Activated T-helper 17 cell treated with anti-CD3 and anti-CD28 coated beads, Interleukin-2, amount 50 U/mL, for 72 hours (primary cell): ENCODE measurements at places on chromosomes 7 and 10.

DNA sequence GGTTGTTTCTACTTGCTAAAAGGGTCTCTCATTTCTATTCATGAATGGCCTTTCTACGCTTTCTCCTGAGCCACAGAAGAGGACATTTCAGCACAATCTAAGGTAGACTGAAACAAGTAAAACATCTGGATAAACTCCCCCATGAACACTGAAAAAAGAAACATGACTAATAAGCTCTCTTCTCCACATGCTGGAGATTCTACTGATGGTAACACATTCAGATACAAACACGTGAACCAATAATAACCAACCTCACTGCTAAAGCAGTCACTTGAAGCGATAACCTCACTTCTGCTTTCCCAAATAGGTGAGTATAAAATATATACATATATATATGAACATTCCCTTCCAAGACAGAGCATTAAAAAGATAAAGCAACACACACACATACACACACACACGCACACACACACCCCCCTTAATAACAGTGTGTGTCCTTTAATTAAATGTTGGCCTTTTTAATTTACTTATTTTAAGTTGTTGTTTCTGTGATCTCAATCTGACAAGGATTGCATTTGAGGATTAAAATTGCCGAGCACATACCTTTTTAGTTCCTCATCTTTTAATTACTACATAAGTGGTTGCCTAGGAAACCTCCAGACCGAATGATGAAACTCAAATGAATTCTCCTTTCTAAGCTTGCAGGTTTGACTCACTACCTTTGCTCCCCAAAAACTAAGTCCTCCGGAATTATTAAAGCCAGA lies 292.4 kb upstream of the KLF14 start:
- no peaks in the 10 kb centered on the region for H3K27me3 ChIP-seq
- peaks cover 60% of the 10 kb centered on the region for H3K4me1 ChIP-seq
- H3K27ac ChIP-seq, result peak overlapping the region; percentile 95
- H3K36me3 ChIP-seq, result peaks cover 95% of the 10 kb centered on the region

- ATAC-seq, result peak; percentile 73
- H3K4me1 ChIP-seq, result peaks cover 36% of the 10 kb centered on the region
- H3K27ac ChIP-seq, result no peak overlapping the region
- H3K36me3 ChIP-seq, result no peaks in the 10 kb centered on the region
- H3K4me3 ChIP-seq, result peak overlapping the region; percentile 84
These were observed 409 bp downstream of the DNMBP start for GRCh38 chr10:100009283-100009792.

- no peak overlapping the region for H3K4me3 ChIP-seq
- H3K36me3 ChIP-seq, result no peaks in the 10 kb centered on the region
- peaks cover 21% of the 10 kb centered on the region for H3K27me3 ChIP-seq
- H3K27ac ChIP-seq, result no peak overlapping the region
These were observed 520.1 kb downstream of the KCNMA1 start for GRCh38 chr10:77117501-77117900.

DNA sequence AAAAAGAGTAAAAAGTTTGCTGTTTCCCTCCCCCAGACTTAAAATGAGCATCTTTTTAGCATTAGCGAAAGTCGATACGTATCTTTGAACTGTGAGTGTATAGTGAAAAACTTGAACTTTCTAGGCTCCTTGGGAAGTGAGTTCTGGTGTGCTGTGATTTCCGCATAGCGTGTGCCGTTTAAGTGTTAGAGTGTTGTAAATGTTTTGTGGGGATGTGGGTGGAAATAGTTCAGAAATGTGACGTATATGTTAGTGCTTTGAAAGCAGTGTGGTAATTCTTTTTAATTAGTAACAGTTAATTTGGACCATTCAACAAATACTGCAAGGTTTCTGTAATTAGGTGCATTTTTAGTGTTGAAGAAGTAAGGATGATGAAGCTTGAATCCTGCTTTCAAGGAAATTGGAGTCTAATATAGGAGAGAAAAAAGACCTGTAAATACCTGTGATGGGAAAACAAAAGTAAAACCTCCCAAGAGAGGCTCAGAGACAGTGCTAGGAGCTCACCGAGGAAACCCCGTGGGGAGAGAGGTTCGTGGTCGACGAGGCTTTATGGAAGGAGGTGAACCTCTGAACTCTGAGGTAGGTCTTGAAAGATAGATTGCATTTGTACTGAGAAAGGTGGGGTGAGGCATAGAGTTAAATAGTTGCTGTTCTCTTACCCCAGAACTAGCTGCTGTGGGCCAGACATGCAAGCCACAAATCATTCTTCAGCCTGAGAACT lies 40.8 kb downstream of the RBM33 start:
- H3K4me3 ChIP-seq, result peak overlapping the region; percentile 71
- ATAC-seq, result peak; percentile 65
- peaks cover 97% of the 10 kb centered on the region for H3K36me3 ChIP-seq
- peak overlapping the region; percentile 83 for H3K27ac ChIP-seq
- no peaks in the 10 kb centered on the region for H3K27me3 ChIP-seq

DNA sequence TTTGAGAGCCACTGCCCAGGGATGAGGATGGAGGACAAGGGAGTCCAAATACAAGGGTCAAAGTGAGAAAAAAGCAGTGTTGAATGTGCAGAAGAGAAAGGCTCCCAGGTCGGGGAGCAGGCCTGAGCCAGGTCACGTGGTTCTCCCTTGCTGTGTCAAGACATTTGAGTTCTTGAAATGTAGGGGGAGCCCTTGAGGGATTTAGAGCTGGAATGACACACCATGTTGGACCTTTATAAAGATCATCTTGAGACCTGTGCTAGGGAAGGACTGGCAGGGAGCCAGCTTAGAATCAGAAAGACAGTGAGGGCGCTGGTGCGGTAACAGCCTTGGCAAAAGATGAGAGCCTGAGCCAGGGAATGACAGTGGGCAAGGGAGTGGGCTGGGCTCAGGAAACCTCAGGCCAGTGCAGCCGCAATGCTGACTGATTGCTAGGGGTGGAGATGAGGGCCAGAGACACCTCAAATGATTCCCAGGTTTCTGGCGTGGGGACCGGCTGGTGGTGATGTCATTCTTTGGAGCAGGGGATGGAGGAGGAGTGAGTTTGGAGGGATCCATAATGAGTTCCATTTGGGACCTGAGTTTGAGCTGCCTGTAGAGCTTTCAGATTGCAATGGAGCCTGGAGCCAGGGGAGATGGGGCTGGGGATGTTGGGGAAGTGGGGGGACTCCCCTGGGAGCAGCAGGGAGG lies 120.1 kb downstream of the PTPN20 start:
- H3K27me3 ChIP-seq, result no peaks in the 10 kb centered on the region
- H3K4me3 ChIP-seq, result no peak overlapping the region
- no peaks in the 10 kb centered on the region for H3K36me3 ChIP-seq
- H3K4me1 ChIP-seq, result no peaks in the 10 kb centered on the region
- no peak overlapping the region for H3K27ac ChIP-seq

DNA sequence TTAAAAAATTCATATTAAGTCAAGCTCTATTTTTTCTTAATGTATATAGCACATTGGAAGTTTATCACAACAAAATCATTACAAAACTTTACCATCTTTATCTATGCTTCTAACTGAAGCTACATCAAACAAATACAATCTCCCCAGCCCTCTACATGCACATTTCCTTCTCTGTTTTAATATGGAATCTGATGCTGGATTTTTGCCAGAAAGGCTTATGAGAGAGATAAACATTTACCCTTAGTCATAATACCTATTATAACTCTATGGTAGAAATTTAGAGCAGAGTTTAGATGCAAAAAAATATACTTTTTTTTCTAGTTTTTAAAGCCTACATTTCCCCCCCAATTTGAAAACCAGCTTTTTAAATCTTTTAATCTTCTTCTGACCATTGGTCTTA lies 1198.6 kb downstream of the GATA3 start:
- no peak overlapping the region for H3K27ac ChIP-seq
- H3K4me3 ChIP-seq, result no peak overlapping the region
- H3K4me1 ChIP-seq, result no peaks in the 10 kb centered on the region
- peaks cover 41% of the 10 kb centered on the region for H3K27me3 ChIP-seq

DNA sequence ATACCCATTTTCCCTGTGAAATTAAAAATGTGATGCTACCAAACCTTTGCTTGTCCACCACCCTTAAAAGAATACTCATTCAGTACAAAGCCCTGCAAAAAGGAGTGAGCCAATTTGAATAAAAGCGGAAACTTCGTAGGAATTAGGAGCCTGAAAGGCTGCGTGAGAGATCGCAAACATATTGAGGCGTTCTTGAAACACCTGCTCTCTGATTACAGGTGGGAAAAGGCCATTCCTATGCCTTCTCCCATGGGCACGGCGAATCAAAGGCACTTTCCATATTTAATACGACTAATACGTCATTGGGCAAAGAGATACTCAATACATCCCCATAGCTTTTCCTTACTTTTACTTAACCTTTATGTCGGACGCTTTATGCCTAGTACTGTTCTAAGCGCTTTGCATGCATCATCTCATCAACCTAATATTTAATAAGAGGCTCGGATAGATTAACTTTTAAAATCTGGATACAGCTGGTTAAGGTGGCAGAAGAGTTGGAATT lies 30.9 kb upstream of the KMT2E start:
- H3K4me3 ChIP-seq, result peak overlapping the region; percentile 97
- H3K27ac ChIP-seq, result peak overlapping the region; percentile 100
- no peaks in the 10 kb centered on the region for H3K27me3 ChIP-seq
- no peak for ATAC-seq
- H3K4me1 ChIP-seq, result peaks cover 32% of the 10 kb centered on the region

GRCh38 chr10:43863859-43864591 lies 215.3 kb upstream of the ZNF32 start:
- H3K27ac ChIP-seq, result no peak overlapping the region
- no peak for ATAC-seq
- no peaks in the 10 kb centered on the region for H3K4me1 ChIP-seq
- no peak overlapping the region for H3K4me3 ChIP-seq

- no peaks in the 10 kb centered on the region for H3K27me3 ChIP-seq
- H3K27ac ChIP-seq, result no peak overlapping the region
- H3K36me3 ChIP-seq, result no peaks in the 10 kb centered on the region
- H3K4me1 ChIP-seq, result no peaks in the 10 kb centered on the region
These were observed 97.7 kb downstream of the TAF3 start for GRCh38 chr10:7915923-7916536.

- H3K4me1 ChIP-seq, result no peaks in the 10 kb centered on the region
- H3K27ac ChIP-seq, result no peak overlapping the region
- peaks cover 23% of the 10 kb centered on the region for H3K27me3 ChIP-seq
- no peak overlapping the region for H3K4me3 ChIP-seq
- ATAC-seq, result no peak
- no peaks in the 10 kb centered on the region for H3K36me3 ChIP-seq
These were observed 43.9 kb downstream of the PNLIPRP2 start for GRCh38 chr10:116664631-116665030.

DNA sequence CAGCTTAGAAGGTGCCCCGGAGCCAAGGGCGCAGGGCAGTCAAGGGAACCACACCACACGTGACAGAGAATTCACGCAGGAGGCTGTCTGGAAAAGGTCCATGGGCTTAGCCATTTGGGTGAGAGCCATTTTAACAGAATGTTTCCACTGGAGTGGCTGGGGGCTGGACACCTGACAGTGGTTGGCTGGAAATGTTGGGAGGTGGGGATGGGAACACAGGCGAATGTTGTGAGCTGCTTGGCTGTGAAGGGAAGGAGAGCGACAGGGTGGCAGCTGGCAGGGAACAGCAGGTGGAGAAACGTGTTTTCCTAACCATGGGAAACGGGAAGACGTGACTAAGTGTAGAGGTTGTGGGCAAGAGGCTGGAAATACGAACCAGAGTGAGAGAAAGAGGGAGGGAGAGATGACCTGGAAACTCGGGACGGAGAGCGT lies 100.5 kb upstream of the ZNF32 start:
- H3K27ac ChIP-seq, result no peak overlapping the region
- H3K27me3 ChIP-seq, result peaks cover 3% of the 10 kb centered on the region
- H3K36me3 ChIP-seq, result no peaks in the 10 kb centered on the region

DNA sequence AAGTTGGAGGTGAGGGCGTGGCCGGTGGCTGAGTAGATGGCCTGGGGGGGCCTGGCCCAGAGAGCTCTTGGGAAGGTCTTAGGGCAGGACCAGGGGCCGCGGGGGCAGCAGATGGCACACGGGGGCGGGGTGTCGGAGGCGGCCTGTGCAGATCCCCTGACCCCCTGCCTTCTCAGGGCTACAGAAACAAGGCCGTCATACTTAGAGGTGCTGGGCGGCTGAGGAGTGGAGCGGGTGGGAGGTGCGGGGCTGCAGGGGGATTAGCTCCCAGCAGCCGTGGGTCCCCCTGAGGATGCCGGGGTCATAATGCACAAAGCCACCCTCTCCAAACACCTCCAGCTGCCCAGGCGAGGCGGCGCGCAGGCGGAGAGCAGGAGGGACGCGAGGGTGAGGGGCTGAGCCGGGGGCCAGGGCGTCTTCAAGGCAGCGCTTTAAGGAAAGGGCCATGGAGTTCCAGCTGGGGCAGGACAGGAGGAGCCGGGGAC lies 40.4 kb upstream of the ZNF32 start:
- H3K27me3 ChIP-seq, result peaks cover 21% of the 10 kb centered on the region
- peak overlapping the region; percentile 85 for H3K4me3 ChIP-seq
- H3K36me3 ChIP-seq, result no peaks in the 10 kb centered on the region
- ATAC-seq, result no peak
- no peak overlapping the region for H3K27ac ChIP-seq

- no peak overlapping the region for H3K4me3 ChIP-seq
- H3K4me1 ChIP-seq, result no peaks in the 10 kb centered on the region
- no peaks in the 10 kb centered on the region for H3K27me3 ChIP-seq
- no peak overlapping the region for H3K27ac ChIP-seq
- ATAC-seq, result no peak
These were observed 231.6 kb downstream of the TRIL start for GRCh38 chr7:28726555-28726954.

DNA sequence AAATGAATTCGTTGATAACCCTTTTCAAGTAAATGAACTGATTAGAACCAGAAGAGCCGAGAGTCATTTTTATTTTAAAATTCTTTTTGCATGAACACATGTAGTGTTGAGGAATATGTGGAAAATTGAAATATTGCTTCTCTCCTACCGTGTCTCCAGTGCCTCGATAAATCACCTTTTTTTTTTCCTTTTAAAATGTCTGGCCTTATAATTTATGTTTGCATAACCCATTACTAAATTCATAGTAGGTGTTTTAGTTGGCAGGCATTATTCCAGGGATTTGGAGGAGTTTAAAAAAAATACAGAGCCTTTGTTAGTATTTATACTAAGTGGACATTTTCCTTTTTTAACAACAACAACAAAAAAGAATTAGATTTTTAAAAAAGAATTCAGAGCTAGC lies 115.6 kb downstream of the CUX1 start:
- no peak overlapping the region for H3K27ac ChIP-seq
- no peaks in the 10 kb centered on the region for H3K27me3 ChIP-seq
- H3K4me3 ChIP-seq, result no peak overlapping the region
- H3K4me1 ChIP-seq, result peaks cover 7% of the 10 kb centered on the region
- no peak for ATAC-seq

DNA sequence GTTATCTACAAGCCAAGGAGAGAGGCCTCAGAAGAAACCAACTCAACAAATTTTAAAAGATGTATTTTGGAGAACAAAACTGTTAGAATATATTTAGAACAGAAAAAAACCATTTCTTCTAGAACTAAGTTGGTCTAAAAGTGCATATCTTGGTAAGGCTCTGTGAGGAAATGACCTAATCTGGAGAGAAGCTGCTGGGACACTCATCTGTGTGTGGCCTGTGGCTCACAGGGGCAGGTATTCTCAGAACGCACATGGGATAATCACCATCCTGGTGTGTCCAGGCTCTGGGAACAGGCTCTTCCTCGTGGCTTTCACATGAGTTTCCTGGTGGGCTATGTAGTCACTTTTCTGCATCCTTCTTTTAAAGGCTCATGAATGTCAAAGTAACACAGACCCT lies 38.1 kb upstream of the PRSS1 start:
- no peaks in the 10 kb centered on the region for H3K36me3 ChIP-seq
- peak overlapping the region; percentile 87 for H3K4me3 ChIP-seq
- H3K27ac ChIP-seq, result peak overlapping the region; percentile 87
- peak; percentile 70 for ATAC-seq
- no peaks in the 10 kb centered on the region for H3K27me3 ChIP-seq

GRCh38 chr7:92836489-92836999 lies at the start of gene CDK6:
Gene CDK6, minus strand, starts transcription at chr7:92836573. Its CDS starts 3,250 bp downstream, at chr7:92833323.
- H3K4me1 ChIP-seq, result peaks cover 12% of the 10 kb centered on the region
- H3K4me3 ChIP-seq, result peak within 1 kb of the TSS; percentile 96
- peak within 1 kb of the TSS; percentile 98 for H3K27ac ChIP-seq
- peak; percentile 20 for ATAC-seq
- H3K36me3 ChIP-seq, result peaks cover 44% of the 10 kb centered on the region
